ENCODE measurements at places on chromosomes 12 and 14.

- no peak for DNase-seq
Measured at GRCh38 chr14:89724628-89724960, 229.9 kb downstream of the EFCAB11 start.

GRCh38 chr14:95064256-95064655, 93.1 kb downstream of the DICER1 start:
- no peak for DNase-seq

DNA sequence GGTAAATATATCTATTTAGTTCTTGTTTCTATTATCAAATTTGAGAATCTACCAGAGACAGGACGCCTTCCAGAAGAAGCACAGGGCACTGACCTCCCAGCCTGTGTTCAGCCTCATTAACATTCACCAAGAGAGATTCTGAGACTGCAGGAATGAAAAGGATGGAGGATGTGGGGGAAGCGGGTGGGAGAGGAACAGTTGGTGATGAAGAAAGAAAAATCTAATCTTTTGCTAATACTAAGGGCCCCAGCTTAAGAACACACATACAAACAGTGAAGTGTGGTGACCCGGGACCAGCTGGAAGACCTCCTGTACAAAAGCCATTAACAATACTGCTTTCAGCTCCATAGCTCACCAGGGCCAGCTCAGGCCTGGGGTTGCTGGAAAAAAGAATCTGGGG, 160.5 kb downstream of the NUAK1 start:
- DNase-seq: no peak

DNA sequence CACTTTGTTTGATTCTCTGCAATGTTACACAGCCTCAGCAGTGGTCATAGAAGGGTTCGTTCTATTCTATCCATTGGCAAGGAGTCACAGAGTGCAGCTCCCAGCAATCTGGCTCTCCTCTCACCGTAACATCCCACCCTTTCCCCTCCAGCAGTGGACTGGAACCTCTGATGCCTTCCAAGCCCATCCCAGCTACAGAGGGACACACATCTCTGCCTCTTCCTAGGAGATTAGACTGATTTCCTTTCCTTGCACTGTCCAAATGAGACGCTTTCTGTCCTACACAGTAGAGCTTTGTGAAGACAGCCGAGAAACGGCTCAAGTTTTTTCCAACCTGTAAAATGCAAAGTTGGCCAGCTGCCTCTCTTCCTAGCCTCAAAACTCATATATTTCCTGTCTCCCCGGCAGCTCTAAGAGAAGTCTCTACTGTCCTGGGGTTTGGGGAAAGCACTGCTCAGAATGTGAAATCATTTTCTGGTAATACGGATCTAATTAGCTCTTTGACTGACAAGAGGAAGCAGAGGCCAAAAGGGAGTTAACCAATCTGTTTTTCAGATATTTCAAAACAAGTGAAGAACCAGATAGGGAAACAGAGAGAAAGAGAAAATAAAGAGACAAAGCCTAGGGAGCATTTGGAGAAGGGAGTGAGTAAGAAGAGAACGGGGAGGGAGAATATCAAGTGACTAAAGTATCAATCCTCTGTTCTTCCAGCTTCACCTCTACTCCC, 516 bp downstream of the NINJ2 start:
- no peak for DNase-seq

- DNase-seq: no peak
Measured at GRCh38 chr12:6902448-6902847, 2.2 kb upstream of the LRRC23 start.
